ENCODE measurements at places on chromosomes 2 and 18. TPM values are rescaled to one million over a fixed set of nuclear protein-coding genes. Genes with fewer than 3 reads are reported as not detected.

DNA sequence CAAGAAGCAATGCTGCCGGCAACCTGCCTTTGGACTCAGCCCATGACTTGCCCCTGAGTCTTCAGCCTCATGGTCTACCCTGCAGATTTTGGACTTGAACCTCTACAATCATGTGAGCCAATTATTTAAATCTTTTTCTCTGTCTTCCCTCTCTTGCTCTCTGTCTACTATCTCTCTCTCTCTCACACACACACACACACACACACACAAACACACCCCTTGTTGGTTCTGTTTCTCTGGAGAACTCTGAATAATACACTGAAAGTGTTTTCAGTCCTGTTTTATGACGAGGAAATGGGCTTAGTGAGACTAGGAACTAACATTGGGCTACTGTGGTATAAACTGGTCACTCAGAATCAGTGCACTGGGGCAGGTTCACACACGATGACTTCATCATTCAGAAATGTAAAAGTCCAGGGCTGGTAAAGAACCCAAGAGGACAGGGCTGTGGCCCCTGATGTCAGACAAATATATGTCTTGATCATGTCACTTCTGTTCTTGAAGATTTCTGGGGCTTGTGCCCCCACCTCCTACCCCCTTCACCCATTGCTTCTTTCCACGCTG is 266.1 kb upstream of the SIX2 start:
- no peaks in the 10 kb centered on the region for H3K4me1 ChIP-seq
- H3K27me3 ChIP-seq, result peaks cover 7% of the 10 kb centered on the region
- peak; percentile 51 for DNase-seq
- H3K36me3 ChIP-seq, result no peaks in the 10 kb centered on the region

GRCh38 chr18:10234912-10235660 is 219.3 kb upstream of the APCDD1 start:
- H3K27me3 ChIP-seq, result no peaks in the 10 kb centered on the region
- H3K4me1 ChIP-seq, result no peaks in the 10 kb centered on the region
- no peaks in the 10 kb centered on the region for H3K36me3 ChIP-seq
- peak; percentile 94 for DNase-seq
- H3K27ac ChIP-seq, result no peak overlapping the region

DNA sequence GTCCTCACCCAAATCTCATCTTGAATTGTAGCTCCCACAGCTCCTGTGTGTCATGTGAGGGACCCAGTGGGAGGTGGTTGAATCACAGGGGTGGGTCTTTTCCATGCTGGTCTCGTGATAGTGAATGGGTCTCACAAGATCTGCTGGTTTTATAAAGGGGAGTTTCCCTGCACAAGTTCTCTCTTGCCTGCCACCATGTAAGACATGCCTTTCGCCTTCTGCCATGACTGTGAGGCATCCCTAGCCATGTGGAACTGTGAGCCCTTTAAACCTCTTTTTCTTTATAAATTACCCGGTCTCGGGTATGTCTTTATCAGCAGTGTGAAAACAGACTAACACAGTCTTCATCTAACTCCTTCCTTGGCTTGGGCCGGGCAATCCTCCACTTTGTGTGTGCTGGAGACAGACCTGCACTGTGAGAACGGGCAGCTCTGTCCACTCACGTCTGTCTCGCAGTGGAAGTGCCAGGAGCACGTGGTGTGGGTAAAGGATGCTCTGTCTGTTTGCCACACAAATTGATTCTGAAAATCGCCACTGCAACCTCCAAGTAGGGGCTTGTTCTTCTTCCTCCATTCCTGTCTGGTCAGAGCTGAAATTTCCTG is 47.6 kb upstream of the OTOS start:
- peaks cover 2% of the 10 kb centered on the region for H3K27me3 ChIP-seq
- H3K27ac ChIP-seq, result no peak overlapping the region
- no peaks in the 10 kb centered on the region for H3K4me1 ChIP-seq
- no peaks in the 10 kb centered on the region for H3K36me3 ChIP-seq

DNA sequence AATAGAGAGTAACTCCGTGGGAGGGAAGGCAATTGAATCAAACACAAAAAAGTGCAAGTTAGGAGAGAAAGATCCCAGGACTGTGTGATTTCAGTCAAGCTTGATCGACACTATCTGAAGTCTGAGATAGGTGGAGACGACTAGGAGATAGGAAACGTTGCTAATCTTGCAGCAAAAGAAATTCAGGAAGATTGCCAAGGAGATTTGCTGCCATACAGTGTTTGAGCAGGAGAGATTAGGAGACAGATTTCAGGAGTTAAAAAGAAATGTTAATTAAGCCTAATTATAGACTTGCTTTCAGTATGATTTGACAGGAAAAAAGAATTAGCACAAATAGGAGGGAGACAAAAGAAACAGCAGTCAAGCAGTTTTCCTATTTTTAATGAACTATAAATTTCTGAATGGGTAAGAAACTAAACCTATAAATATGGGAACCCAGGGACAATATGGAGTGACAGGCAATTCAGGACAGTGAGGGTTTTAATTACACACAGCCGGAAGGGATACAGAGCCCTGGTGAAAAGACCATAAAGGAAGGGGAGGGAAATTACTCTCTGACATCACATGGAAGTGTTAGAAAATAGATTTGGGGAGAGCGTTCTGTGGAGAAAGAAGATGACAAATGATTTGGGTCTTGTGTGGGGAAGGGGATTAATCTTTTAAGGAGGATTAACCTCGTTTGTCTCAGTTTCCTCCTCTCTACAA is 72.6 kb downstream of the SUCLG1 start:
- no peaks in the 10 kb centered on the region for H3K36me3 ChIP-seq
- no peak overlapping the region for H3K27ac ChIP-seq
- H3K27me3 ChIP-seq, result no peaks in the 10 kb centered on the region
- H3K4me1 ChIP-seq, result no peaks in the 10 kb centered on the region
- no peak overlapping the region for H3K4me3 ChIP-seq

DNA sequence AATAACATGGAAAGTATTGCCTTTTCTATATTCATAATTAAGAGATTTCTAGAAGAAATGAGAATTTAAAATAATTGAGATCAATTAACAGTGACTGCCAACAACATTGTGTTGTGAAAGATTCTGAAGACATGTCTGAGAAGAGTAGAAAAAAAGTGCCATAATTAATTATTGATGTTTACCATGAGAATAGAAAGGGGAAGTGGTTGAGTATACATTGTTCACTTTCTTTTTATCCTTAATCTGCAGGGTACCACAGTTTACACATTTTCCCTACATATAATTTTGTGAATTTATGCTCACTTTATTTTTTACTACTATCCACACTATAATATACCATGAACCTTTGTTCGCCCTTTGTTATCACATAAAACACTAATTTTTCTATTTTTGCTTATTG is 47.1 kb upstream of the UBE2E3 start:
- H3K4me1 ChIP-seq, result no peaks in the 10 kb centered on the region
- no peak overlapping the region for H3K27ac ChIP-seq
- H3K4me3 ChIP-seq, result no peak overlapping the region
- H3K36me3 ChIP-seq, result no peaks in the 10 kb centered on the region

DNA sequence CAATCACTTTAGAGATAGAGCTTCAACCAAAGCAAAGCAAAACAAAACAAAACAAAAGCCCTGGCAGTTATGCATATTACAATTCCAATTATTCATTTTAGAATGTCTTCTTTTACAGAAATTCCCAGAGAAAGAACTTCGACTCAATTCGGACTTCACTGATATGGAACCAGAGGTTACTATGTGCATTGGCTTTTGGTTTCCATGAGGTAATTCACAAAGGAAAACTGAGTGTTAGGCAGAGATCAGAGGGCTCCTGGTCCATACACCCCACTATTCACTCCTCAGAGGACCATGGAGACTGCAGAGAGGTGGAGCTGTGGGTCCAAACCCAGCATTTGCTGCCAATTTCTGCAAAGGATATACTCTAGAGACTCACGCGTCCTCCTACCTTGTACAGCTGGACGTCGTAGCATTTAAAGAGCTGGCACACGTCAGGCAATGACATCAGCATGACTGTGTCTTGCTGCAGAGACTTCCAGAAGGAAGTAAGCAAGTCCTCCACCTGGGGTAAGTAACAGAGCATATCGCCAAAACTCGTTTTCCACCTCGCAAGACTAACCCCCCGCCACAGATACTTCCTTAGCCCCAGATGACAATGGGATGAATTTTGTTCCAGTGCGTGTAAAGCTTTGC is 31.3 kb upstream of the CREG2 start:
- no peak overlapping the region for H3K4me3 ChIP-seq
- peaks cover 3% of the 10 kb centered on the region for H3K36me3 ChIP-seq
- H3K27ac ChIP-seq, result no peak overlapping the region
- H3K4me1 ChIP-seq, result no peaks in the 10 kb centered on the region
- no peaks in the 10 kb centered on the region for H3K27me3 ChIP-seq

GRCh38 chr2:96470636-96471035 is 34.5 kb downstream of the NEURL3 start:
- H3K27ac ChIP-seq, result no peak overlapping the region
- no peaks in the 10 kb centered on the region for H3K36me3 ChIP-seq
- H3K27me3 ChIP-seq, result peaks cover 2% of the 10 kb centered on the region
- peak; percentile 31 for DNase-seq

DNA sequence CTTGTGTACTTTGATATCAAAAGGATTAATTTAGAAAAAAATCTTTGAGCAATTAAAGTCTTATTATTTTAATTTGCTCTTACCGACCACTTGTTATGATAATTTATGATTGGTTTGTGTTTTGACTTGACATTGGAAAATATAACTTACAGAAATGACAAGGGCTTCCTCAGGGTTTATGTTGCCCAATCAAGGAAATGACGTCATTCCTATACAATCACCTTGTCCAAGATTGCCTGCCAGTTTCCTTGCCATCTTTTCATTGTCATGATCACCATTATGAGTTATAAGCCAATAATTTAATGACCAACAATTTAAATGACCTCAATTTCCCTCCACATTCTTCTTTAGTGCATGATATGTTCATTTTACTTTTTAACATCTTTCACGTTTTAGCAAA is 351.8 kb upstream of the TMEFF2 start:
- no peak overlapping the region for H3K27ac ChIP-seq
- DNase-seq, result no peak
- H3K27me3 ChIP-seq, result no peaks in the 10 kb centered on the region
- H3K4me1 ChIP-seq, result no peaks in the 10 kb centered on the region
- no peaks in the 10 kb centered on the region for H3K36me3 ChIP-seq
- no peak overlapping the region for H3K4me3 ChIP-seq

DNA sequence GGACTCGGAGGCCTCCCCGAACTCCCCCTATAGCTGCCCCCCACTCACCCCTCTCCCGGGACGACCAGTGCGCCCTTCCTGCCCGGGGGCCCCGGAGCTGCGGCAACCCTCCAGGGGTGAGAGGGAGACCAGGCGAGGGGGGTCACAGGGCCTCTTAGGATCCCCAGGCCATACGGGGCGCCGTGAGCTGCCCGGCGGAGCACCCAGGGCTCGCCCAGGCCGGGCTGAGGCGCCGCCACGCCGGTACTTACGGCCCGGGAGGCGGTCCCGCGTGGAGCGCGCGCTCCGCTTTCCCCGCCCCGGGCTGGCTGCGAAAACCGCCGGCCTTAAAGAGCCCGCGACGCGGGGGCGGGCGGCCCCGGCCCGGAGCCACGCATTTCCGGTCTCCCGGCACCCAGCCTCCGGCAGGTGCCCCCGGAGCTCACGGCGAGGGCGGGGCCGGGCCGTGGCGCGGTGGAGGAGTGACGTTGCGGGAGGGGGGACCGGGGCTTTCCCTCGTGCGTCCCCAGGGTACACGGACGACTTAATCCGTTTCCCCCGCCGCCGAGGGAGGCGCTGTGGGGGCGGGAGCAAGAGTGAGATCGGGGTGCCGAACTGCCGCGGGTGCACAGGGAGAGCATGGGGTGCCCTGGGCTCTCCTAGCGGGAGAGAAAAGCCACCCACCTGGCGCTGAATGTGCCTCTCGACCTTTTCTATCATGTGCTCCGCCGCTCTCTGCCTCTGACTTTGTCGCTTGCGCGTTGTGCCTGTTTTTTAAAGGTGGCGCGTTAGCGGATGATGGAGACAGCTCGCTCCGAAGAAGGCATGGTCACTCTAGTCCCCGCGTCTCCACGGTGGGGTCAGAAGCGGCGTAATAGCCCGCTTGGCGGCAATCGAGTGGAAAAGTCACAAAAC is at the start of gene METTL21A:
TSS of gene METTL21A (minus strand) at position 381 of the 894 bp plus-strand sequence. CDS start 1,019 bp downstream, outside the sequence.
- H3K27me3 ChIP-seq, result no peaks in the 10 kb centered on the region
- H3K4me3 ChIP-seq, result peak within 1 kb of the TSS; percentile 68
- peak; percentile 86 for DNase-seq
- H3K36me3 ChIP-seq, result no peaks in the 10 kb centered on the region

GRCh38 chr2:11493282-11493681 is 27.3 kb upstream of the E2F6 start:
- H3K36me3 ChIP-seq, result no peaks in the 10 kb centered on the region
- H3K27ac ChIP-seq, result no peak overlapping the region
- no peaks in the 10 kb centered on the region for H3K4me1 ChIP-seq
- H3K4me3 ChIP-seq, result no peak overlapping the region

DNA sequence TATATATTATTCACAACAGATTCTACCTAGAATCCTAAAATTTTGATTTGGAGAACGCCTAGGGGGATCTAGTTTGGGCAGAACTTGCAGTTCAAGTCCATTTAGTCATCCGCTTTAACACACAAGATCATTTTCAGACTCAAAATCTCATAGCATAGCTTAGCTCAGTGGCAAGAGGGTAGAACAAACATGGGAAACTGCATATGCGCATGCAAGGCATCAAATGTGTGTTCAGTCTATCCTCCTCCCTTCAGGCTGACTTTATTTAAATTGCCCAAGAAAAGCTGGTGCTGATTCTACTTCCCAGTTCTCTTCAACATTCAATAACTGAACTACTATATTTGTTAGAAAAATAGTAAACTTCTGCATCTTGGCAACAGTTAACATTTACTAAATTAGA is 79.6 kb upstream of the NRXN1 start:
- no peaks in the 10 kb centered on the region for H3K4me1 ChIP-seq
- no peak for DNase-seq
- H3K27ac ChIP-seq, result no peak overlapping the region
- H3K27me3 ChIP-seq, result no peaks in the 10 kb centered on the region
- H3K4me3 ChIP-seq, result no peak overlapping the region
- no peaks in the 10 kb centered on the region for H3K36me3 ChIP-seq

DNA sequence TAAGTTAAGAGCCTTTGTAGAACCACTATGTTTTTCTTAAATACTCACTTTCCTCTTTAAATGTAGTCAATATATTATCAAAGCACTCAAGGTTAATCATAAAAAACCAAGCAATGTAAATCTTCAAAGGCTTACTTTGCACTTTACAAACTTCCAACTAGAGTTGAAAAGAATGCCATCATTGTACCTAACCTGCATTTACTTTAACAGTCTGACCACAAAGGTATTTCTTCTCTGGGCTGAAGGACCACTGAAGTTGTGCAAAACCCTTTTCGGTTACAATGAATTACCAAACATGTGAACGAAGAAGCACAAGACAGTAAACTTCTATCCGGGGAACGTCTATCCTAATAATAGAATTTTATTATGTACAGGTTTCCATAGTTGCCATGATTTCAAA is 3.0 kb downstream of the HNRNPLL start:
- peak overlapping the region; percentile 95 for H3K27ac ChIP-seq
- peaks cover 14% of the 10 kb centered on the region for H3K4me1 ChIP-seq
- H3K36me3 ChIP-seq, result no peaks in the 10 kb centered on the region
- no peaks in the 10 kb centered on the region for H3K27me3 ChIP-seq
- peak overlapping the region; percentile 81 for H3K4me3 ChIP-seq

Gene BMP10
- not detected for total RNA-seq

Gene TSPYL6
- total RNA-seq, result not detected

Gene CHRND
- not detected for total RNA-seq
